ENCODE measurements at places on chromosomes 7 and 10. TPM values are rescaled to one million over a fixed set of nuclear protein-coding genes. Genes with fewer than 3 reads are reported as not detected.

PRSS2 gene
- not detected for total RNA-seq

GBX1 gene
- not detected for total RNA-seq

TMEM176B gene
- not detected for total RNA-seq

ADIRF gene
- total RNA-seq: 51.1 TPM

NANOS1 gene
- total RNA-seq: 0.73 TPM

SLC39A12 gene
- not detected for total RNA-seq

KRIT1 gene
- total RNA-seq: 42.0 TPM
